ENCODE measurements at places on chromosomes 2 and 18.

DNA sequence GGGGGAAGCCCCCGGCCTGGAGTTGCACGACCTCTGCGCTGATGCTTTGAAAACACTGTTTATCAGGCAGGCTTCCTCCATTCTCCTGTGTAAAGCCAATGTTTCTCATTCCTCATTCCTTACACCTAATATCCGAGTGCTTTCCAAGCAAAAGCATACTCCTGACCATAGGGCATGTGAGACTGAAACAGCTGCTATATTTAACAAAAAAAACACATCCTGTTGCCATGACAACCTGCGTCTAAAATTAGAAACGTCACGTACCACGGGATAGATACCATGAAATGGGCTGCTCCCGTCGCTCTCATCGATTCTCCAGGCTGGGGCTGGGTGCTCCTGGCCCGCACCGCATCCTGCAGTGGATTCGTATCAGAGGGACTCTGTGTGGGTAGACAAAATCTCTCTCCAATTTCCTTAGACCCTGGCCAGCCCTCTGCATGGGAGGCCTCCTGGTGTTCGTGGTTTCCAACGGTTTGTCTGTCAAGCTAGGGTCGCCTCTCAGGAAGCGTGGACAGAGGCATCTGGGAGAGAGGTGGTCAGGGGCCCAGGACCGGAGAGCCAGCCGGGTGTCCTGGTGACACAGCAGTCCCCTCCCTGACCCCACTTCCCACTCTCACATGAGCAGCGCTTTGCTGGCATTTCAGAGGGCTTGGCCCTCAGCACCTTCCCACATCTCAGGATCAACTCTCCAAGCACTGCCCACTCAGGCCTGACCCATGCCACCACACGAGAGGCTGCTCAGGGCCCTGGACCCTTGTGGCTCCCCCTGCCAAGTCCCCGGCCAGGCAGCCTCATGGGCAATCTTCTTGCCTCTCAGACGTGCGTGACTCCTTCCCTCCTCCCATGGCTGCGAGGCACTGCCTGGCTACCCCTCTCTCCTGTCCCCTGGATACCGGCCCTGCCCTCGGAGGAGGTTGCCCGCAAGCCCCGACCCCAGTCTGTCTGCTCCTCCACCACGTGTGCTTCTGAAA lies 268.1 kb downstream of the NDUFA10 start:
- no peak for DNase-seq

GRCh38 chr18:58991167-58991798 lies 126.6 kb downstream of the ZNF532 start:
- DNase-seq, result no peak

GRCh38 chr2:199407421-199407820 lies 50.3 kb downstream of the SATB2 start:
- DNase-seq, result no peak

DNA sequence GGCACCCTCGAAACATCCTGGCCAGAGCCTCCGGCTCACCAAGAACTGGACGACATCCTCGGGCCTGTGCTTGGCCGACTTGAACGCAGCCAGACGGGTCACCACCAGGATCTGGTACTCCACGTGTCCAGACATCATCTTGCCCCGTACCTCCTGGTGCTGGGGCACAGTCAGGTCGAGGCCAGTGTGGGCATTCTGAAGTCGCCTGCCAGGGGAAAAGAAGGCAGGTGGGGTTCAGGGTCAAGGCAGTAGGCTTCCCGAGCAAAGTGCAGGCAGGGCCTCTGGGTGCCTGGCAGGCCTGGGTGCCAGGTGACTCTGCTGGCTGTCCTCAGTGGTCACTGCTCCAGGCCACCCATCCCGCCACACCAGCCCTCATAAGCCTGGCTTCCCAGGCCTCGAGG lies 5.6 kb downstream of the HS1BP3 start:
- no peak for DNase-seq

DNA sequence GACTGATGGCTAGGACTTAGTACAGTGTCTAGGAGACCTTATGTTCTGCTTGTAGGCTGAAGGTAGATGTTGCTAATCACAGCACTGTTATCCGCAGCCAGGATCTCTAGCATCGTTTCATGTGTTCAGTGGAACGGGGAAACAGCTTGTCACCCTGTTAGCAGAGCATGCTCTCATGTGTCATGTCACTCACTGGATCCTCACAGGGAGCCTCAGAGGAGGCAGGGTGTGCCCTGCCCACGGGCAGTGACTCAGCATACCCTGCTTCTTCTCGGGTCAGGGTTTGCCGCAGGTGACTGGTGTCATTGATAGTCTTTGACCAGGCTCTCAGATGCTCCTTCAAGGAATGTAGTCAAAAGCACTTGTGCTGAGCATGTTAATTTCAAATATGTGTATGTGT lies 44.4 kb downstream of the RPIA start:
- DNase-seq, result no peak

- no peak for DNase-seq
Measured at GRCh38 chr2:40130251-40130994, 321.5 kb downstream of the SLC8A1 start.

- DNase-seq, result no peak
Measured at GRCh38 chr2:201470821-201471731, 19.5 kb downstream of the STRADB start.

GRCh38 chr18:24209558-24209957 lies 70.7 kb downstream of the CABYR start:
- DNase-seq, result no peak

GRCh38 chr18:62612776-62613175 lies 90.0 kb downstream of the ZCCHC2 start:
- no peak for DNase-seq

Measured in AG09319 (cell line).